Cerebellar cortex (tissue), 1 donor: ENCODE measurements at places on chromosomes 11 and 22.

DNA sequence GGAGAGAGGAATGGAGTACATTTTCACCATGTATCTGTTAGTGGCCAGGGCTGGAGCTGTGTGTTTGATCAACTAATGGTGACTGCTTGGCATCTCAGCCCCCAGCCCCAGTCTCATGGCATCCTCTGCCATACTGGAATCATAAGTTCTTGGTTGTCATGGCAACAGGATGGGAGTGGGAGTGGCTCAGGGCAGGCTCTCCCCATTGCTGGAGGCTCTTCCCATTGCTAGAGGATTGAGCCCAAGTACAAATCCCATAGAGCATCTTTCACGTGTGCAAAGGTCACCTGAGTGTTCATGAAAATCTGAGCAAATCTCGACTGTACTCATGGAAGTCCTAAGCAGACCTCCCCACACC lies 14.9 kb downstream of the DNAJB13 start:
- no peak for DNase-seq

DNA sequence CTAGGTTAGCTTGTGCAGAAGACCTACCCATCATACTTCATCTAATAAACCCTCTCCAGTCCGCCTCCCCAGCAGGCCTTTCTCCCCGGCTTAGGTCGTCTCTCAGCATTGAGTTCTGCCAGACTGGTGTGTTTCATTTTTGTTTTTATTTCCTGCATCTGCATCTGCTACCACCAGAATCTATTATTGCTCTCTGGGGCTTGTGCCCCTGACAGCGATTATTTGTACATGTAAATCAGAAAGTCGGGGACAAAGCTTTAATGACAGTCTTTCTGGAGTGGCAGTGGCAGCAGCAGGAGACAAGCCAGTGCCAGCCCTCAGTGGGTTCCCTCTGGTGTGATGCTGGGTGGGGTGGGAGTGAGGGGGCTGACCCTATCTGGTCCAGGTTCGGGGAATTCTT lies 127.5 kb downstream of the PKNOX2 start:
- no peak for DNase-seq

GRCh38 chr11:12705874-12706273 lies 31.7 kb downstream of the TEAD1 start:
- no peak for DNase-seq

DNA sequence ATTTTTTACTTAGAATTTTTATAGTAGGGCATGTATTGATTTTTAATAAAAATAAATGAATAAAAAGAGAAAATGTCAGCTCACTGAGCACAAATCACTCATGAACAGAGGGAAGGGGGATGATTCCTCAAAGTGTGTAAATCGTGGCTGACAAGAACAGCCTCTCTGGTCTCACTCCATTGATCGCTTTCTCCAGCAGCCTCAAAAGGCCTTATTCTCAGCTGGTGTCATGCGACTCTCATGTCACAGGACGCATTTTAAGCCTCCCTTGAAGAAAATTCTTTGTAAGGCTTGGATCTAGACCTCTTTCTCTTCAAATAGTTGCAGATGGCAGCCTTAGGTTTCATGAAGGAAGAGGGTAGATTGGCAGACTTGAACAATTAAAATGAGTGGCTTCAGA lies 33.9 kb upstream of the SLC5A12 start:
- no peak for DNase-seq

GRCh38 chr11:93000511-93001476 lies 31.3 kb downstream of the MTNR1B start:
- DNase-seq: no peak

- no peak for DNase-seq
Measured at GRCh38 chr11:48099916-48100446, 116.6 kb upstream of the OR4B1 start.

GRCh38 chr11:64619196-64619595 lies 28.2 kb downstream of the SLC22A12 start:
- no peak for DNase-seq

GRCh38 chr11:2193099-2193887 lies 21.7 kb upstream of the TH start:
- no peak for DNase-seq

DNA sequence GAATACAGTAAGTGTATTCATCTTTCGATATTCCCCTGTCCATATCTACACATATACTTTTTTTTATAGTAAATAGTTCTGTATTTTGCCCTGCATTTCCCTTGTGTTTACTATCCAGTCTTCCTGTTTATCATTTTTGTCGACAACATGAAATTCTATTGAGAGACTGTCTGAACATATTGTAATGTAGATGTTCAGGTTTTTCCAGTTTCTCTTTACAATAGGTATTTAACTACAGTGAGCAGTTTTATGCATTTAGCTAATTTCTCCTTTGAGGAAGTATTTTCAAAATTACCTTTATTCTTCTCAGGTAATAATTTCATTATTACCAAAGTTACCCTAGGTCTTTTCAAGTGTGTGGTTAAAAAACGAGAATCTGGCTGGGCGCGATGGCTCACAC lies 16.7 kb downstream of the PIK3IP1 start:
- no peak for DNase-seq

DNA sequence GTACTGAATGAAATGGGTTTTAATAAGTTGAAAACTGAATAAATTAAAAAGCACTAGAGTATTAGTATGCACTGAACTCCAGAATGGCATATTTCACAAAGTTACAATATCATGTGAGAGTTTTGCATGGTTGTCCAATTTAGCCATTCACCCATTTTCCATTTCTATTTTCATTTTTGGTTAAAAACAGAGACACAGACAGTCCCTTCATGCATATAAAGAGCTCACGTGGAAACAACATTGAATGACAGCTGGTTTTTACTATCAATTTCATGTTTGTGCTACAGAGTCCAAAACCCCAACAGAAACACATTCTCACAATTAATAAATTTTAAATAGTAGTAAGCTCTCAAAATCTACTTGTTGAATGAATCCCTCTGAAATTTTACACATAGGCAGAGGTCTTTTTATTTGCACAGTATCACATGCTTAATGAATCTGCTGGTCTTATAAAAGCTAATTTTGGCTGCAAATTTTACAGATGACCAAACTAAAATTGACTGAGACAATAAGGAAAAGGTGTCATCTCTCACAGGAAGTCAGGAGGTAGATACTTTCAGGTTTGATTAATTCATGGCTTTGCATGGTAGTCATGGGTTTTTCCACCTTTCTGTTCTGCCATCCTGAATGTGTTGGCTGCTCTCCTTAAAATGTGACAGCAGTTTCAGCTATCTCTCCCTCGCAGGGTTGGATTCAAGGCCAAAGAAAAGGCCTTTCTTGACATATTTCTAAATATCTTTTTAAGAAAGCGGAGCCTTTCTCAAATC lies 20.6 kb upstream of the DDI1 start:
- DNase-seq: no peak

- DNase-seq: no peak
Measured at GRCh38 chr11:78786086-78786485, 211.4 kb upstream of the NARS2 start.

GRCh38 chr11:97965849-97966646 lies 1054.7 kb upstream of the CNTN5 start:
- DNase-seq: no peak

DNA sequence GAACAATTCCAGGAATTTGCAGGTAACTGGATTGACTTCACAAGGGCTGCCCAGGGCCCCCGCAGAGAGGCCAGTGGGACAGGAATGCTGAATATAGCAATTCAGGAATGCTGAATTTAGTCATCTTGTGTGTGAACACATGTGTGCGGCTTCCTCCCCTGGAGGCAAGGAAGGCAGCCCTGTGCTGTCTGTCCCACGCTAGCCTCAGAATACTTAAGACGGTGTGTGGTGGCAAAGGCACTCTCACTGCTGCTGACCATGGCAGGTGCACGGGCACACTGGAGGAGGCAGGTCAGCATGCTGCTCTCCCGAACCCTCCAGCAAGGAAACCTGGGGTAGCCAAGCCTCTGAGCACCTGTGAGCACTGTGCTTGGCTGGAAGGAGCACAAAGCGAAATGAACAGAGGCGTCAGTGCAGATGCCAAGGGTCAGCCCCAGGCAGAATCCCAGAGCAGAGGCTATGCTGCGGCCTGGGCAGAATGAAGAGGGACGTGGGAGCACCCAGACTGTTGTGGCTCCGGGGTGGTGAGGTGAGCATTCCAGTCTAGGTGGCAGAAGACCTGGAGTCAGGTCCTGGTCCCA lies 2.7 kb downstream of the GNAZ start:
- DNase-seq: no peak

DNA sequence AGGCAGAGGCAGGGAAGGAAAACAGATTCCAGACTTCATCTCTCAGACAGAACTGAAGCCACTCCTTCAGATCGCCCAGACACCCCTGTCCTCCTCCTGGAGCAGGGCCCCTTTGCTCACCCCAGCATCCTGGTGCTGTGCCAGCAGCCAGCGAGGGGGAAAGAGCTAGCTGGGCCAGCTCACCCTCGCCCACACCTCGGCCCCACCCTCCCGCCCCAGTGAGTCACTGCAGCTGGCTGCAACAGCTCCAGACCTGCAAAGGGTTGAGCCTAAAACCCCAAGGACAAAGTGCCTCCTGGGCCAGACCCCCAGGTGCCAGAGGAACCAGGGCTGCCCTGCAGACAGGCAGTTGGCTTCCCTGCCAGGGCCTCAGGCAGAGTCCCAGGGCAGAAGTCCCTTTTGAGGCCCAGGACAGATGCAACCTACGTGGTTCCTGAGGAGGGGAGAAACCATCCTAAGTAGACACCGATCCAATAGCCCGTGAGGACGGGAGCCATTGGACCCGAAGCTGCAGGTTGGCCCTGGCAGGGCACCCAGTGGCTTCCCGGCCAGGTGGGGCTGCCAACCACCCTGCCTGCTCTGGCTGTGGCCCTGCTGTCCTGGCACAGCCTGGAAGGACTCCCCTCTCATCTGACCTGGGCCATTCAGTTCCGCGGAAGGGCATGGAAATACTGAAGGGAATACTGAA lies 7.2 kb downstream of the AHNAK start:
- no peak for DNase-seq

- no peak for DNase-seq
Measured at GRCh38 chr22:43166132-43166930, 15.0 kb downstream of the TSPO start.

- DNase-seq: no peak
Measured at GRCh38 chr11:69803604-69804218, 15.5 kb downstream of the FGF3 start.

DNA sequence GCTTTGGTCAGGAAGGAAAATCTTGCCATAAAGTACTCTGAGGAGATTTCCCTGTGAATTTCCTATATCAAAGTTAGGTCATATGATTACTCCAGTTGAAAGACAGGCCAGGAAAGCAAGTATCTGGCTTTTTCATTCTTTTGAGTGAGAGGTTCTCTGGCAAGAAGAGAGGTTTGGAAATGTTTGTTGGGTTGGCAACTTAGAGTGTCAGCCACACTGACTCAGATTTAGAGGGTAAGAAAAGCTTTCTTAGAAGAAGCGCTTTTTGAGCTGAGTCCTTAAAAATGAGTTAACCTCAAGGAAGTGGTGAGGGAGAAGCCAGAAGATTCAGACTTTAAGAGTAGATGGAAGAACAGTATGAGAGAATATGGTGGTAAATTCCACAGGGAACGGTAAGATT lies 86.1 kb upstream of the BDNF start:
- no peak for DNase-seq

GRCh38 chr11:112150517-112150916 lies 13.4 kb downstream of the IL18 start:
- DNase-seq: no peak
